ENCODE measurements at places on chromosomes 7 and 10. TPM values are rescaled to one million over a fixed set of nuclear protein-coding genes. Genes with fewer than 3 reads are reported as not detected.

Gene GALNT11
- 26.6 TPM for total RNA-seq

Gene HOXA13
- total RNA-seq: 1.5 TPM

Gene AQP1
- total RNA-seq: 1.7 TPM

Gene FANK1
- 11.8 TPM for total RNA-seq

- no peaks in the 10 kb centered on the region for H3K36me3 ChIP-seq
- peaks cover 46% of the 10 kb centered on the region for H3K27me3 ChIP-seq
- no peak within 1 kb of the TSS for H3K4me3 ChIP-seq
- no peak within 1 kb of the TSS for H3K27ac ChIP-seq
These were observed at the start of gene LRIT2 for GRCh38 chr10:84225427-84226173. LRIT2 (minus strand) TSS chr10:84225544; CDS start chr10:84225520, 24 bp downstream.

DNA sequence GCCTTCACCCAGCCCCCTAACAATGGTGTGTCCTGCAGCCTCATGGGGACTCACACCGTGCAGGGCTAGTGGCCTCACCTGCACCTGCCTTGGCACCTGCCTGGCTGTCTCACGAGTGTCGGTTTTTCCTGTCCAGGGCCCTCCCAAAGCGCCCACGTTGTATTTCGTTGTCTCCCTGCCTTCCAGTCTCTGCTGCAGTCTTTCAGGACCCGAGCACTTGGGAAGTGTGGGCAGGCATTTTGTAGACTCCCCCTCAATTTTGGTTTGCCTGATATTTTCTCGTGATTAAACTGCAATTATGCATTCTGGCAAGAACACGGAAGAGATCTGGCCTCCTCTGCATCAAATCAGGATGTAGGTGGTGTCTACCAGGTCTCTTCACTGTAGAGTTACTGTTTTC, 17.9 kb downstream of the BNIP3 start:
- H3K4me1 ChIP-seq: no peaks in the 10 kb centered on the region
- no peak overlapping the region for H3K27ac ChIP-seq
- DNase-seq: no peak

DNA sequence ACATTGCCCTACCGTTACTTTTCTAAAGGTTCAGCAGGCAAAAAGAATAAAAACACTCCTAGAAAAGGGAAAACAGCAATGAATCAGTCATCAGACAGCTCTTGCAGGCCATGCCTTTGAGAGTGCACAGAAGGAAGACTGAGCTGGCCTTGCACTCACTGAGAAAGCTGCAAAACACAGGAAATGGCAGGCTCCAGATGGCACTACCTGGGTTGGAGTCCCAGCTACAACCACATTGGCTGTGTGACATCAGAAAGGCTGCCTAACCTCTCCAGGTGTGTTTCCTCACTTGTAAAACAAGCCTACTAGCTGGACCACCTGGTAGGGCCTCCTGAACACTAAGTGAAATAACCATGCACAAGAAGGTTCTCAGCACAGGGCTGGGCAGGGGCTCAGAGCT, 113.7 kb downstream of the SFMBT2 start:
- DNase-seq: no peak
- H3K4me1 ChIP-seq: peaks cover 26% of the 10 kb centered on the region
- no peak overlapping the region for H3K4me3 ChIP-seq
- H3K27me3 ChIP-seq: peaks cover 70% of the 10 kb centered on the region

DNA sequence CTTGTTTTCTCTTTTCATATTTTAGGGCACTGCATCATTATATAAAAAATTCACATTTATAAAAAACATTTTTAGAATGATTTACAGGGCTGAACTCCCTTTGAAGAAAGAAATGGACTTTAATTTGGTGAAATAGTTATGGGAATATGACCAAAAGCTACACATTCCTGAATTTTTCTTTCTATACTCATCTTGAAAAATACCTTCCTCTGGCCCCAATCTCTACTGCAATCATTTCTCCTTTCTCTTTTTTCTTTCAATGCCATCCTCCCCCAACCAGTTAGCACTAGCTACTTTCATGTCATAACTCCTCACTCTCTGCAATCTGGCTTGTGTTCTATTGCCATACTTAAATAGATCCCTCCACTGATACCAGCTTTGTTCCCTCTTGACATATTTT, 6.2 kb downstream of the WNT8B start:
- H3K27ac ChIP-seq: no peak overlapping the region
- no peak overlapping the region for H3K4me3 ChIP-seq
- no peak for DNase-seq
- no peaks in the 10 kb centered on the region for H3K36me3 ChIP-seq

- no peaks in the 10 kb centered on the region for H3K4me1 ChIP-seq
- H3K4me3 ChIP-seq: no peak overlapping the region
- H3K27me3 ChIP-seq: no peaks in the 10 kb centered on the region
- H3K27ac ChIP-seq: no peak overlapping the region
- no peak for DNase-seq
These were observed 151.5 kb upstream of the EEPD1 start for GRCh38 chr7:36001546-36001945.

GRCh38 chr7:100166970-100167911, 1.2 kb downstream of the GAL3ST4 start:
- peak overlapping the region; percentile 75 for H3K27ac ChIP-seq
- DNase-seq: no peak
- H3K4me3 ChIP-seq: peak overlapping the region; percentile 87
- no peaks in the 10 kb centered on the region for H3K36me3 ChIP-seq
- H3K4me1 ChIP-seq: peaks cover 37% of the 10 kb centered on the region

GRCh38 chr10:30734901-30735300, 105.3 kb upstream of the LYZL2 start:
- no peak overlapping the region for H3K27ac ChIP-seq
- peaks cover 5% of the 10 kb centered on the region for H3K4me1 ChIP-seq
- no peak for DNase-seq
- no peak overlapping the region for H3K4me3 ChIP-seq

DNA sequence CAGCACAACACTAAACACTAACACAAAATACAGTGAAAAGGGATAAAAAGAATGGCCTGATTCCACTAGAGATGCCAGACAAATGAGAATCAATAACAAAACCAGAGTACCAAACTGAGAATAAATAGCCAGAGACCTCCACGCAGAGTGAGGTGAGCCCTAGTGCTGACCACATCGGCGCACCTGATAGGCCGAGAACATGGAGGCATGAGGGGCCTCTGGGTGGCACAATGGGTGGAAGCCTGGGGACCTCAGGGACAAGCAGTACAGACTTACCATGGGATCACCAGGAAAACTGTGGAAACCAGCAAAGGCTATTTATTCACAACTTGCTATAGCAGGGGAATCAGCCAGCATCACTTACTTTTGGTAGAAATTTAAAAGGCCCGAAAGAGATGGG, 1.8 kb upstream of the CSGALNACT2 start:
- H3K27me3 ChIP-seq: peaks cover 3% of the 10 kb centered on the region
- DNase-seq: no peak
- no peaks in the 10 kb centered on the region for H3K36me3 ChIP-seq
- H3K4me1 ChIP-seq: peaks cover 20% of the 10 kb centered on the region
- peak overlapping the region; percentile 73 for H3K27ac ChIP-seq

Gene UNCX
- total RNA-seq: 0.48 TPM

DNA sequence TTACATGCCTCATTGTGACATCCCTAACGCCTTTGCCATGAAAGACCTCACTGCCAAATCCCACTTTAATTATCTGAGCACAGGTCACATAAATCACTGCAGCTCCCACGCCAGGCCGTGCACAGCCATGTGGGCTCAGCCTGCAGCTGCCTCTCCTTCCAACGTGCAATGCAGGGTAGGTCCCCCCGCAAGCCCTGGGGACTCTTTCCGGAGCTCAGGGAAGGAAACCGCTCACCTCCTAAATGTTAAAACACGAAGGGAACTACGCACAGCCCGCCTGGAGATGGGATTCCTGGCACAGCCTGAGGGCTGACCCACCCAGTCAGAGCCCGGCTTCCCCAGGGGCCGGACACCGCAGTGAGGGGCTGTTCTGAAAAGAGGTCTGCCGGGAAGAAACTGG, 128.0 kb downstream of the MAD1L1 start:
- no peak for DNase-seq
- no peaks in the 10 kb centered on the region for H3K27me3 ChIP-seq
- peaks cover 66% of the 10 kb centered on the region for H3K4me1 ChIP-seq
- no peaks in the 10 kb centered on the region for H3K36me3 ChIP-seq
- H3K4me3 ChIP-seq: peak overlapping the region; percentile 38

GRCh38 chr7:147245274-147245673, 1128.7 kb downstream of the CNTNAP2 start:
- H3K36me3 ChIP-seq: no peaks in the 10 kb centered on the region
- no peak overlapping the region for H3K27ac ChIP-seq
- no peaks in the 10 kb centered on the region for H3K4me1 ChIP-seq
- no peak for DNase-seq
- H3K4me3 ChIP-seq: no peak overlapping the region
- H3K27me3 ChIP-seq: peaks cover 7% of the 10 kb centered on the region

GRCh38 chr7:159102681-159103381, 41.8 kb downstream of the VIPR2 start:
- H3K27me3 ChIP-seq: peaks cover 4% of the 10 kb centered on the region
- peaks cover 5% of the 10 kb centered on the region for H3K4me1 ChIP-seq
- H3K36me3 ChIP-seq: no peaks in the 10 kb centered on the region
- H3K4me3 ChIP-seq: no peak overlapping the region
- H3K27ac ChIP-seq: no peak overlapping the region
- DNase-seq: no peak

DNA sequence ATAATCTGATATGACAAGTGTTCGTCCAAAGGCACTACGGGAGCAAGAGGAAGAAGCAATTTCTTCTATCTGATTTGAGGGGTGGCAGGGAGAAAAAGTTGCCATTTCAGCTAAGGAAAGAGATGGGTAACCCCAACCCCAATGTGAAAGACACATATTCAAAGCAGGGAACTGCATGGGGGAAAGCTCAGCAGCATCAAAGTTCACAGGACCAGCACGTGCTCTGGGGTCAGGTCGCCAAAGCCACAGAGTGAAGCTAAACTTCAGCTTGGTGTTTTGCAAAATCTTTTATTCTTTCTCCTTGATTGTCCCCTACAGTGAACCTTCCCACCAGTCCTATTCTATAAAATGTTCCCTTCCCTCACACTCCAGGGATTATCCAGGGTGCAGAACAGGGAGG, 112.8 kb upstream of the PPP2R2D start:
- peak; percentile 16 for DNase-seq
- H3K27ac ChIP-seq: no peak overlapping the region
- no peak overlapping the region for H3K4me3 ChIP-seq

DNA sequence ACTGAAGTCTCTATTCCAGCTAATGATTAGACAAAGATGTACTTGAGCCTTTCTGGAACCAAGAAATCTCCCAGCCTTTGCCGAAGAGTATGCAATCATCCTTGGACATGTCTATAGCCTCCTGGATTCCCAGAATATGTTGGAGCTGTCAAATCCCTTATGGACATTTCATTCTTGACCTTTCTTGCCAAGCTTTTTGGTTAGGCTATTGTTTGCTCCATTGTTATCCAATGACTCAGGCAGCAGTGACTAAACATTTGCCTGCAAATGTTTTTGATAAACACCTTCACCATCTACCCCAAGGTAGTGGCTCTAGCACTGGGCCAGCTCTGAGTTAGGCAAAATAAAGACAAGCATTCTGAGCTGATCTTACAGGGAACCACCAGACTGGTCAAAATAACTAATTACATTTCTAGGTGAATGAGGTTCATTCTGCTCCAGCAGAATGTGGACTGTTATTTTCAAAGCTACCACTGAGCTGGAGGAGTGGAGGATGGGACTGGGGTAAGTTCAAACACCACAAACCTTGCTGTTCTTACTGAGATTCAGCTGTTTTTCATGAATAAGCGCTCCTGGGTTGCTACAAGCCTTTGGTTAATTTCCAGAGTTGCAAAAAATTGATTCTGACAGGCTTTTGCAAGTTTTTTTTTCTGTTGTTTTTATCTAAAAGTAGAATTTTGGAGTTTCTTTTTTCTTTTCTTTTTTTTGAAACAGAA, 81.0 kb downstream of the TMEM270 start:
- H3K36me3 ChIP-seq: no peaks in the 10 kb centered on the region
- DNase-seq: no peak
- no peak overlapping the region for H3K4me3 ChIP-seq
- no peaks in the 10 kb centered on the region for H3K4me1 ChIP-seq
- no peak overlapping the region for H3K27ac ChIP-seq

DNA sequence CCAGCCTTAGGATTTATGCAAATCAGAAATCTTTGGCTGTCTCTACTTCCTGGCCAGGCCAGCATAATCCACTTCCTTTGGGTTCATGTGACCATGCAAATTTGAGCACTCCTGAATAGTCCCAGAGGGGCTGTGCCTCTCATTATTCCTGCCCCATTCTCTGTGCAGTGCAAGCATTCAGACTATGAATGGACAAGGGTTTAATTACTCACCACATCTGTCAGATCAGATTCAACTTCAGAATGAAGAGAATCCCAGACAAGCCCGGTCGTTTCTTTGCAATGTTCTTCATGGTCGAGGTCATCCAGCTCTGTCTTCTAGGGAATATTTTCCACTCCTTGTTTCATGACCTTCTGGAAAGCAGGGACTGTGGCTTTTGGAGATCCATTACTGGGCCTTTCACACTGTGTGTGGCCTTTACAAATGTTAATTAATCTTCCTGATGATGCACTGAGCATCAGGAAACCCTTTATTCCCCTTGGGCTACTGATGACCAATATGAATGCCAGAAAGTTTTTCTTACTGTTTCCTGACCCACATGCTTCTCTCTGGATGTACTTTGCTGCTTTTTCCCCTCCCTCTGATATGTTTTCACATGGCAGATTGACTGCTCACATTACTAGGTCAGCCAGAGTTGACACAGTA, 217.6 kb upstream of the TCF7L2 start:
- no peak overlapping the region for H3K27ac ChIP-seq
- H3K27me3 ChIP-seq: no peaks in the 10 kb centered on the region
- H3K36me3 ChIP-seq: no peaks in the 10 kb centered on the region
- peaks cover 37% of the 10 kb centered on the region for H3K4me1 ChIP-seq

DNA sequence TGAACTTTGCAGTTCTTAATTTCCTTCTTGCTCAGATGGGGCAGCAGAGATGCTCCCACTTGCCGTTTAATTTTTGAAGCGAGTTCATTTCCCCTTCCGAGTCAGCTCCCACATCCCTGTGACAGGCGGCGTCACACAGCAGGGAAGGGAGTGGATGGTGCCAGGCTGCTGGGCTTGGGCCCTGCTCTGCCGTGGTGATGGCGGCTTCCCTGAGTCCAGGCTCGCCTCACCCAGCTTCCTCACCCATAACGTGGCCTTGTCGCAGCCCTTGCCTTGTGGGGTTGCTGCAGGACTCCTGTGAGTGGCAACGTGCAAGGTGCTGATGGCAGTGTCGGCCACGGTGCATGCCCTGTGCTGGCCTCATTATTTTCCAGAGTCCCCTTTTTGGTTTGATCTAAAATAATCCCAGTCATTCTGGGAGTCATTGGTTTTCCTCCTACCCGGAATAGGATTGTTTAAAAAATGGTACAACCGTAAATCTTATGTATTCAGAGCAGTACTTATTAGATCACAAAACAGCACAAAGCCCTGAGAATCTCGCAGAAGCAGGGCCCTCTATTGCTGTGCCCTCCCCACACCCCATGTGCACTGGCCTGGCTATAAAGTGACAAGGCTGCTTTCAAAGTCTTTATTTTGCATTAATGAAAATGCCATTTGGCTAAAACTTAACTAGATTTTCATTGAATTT, 260.1 kb downstream of the WDR37 start:
- H3K4me1 ChIP-seq: peaks cover 11% of the 10 kb centered on the region
- no peak for DNase-seq
- H3K4me3 ChIP-seq: no peak overlapping the region
- H3K27ac ChIP-seq: no peak overlapping the region
- H3K27me3 ChIP-seq: peaks cover 3% of the 10 kb centered on the region
